ENCODE measurements at places on chromosomes 2 and 18.

- DNase-seq: peak; percentile 58
Measured at GRCh38 chr2:70141212-70141901, 49.5 kb downstream of the C2orf42 start.

GRCh38 chr2:155310589-155310988 lies 612.1 kb downstream of the KCNJ3 start:
- DNase-seq: no peak

GRCh38 chr2:9139491-9140443 lies 66.8 kb upstream of the ASAP2 start:
- DNase-seq: peak; percentile 52

DNA sequence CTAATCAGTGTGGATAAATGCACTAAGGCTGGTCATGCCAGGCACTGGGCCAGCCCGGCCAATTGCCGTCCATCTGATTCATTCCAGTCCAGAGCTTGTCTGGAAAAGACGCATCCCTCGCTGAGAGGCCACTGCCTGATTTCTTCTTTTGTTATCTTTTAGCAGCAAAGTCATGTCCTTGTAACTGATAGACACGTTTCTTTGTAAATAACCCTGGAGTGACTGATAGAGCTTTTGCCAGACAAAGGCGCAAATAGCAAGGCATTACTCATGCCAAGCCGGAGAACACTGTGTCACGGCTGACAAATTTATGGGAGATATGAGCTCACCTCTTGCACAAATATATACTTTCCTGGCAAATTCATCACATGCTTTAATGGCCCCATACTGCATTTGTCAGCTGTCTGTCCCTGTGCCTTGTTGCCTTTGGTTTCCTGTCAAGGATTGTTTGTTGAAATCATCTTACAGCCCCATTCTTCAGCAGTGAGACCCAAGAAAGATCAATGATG lies 164.4 kb downstream of the ETAA1 start:
- DNase-seq: no peak

DNA sequence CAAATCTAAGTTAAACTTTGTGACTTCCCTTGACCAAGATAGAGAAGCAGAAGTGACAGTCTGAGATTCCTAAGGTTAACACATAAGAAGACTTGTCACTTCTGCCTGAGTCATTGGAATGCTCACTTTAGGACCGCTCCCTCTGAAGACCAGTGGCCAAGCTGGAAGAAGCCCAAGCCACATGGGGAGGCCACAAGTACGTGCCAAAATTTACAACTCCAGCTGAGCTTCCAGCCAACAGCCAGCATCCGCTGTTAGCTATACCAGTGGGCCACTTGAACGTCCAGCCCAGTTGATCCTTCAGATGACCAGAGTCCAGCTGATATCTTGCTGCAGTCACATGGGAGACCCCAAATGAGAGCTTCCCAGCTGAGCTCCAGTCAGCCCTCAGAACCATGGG lies 18.1 kb upstream of the ANTXR1 start:
- no peak for DNase-seq

- DNase-seq: no peak
Measured at GRCh38 chr18:76562286-76563122, 67.5 kb upstream of the ZNF516 start.

- no peak for DNase-seq
Measured at GRCh38 chr2:53987336-53987921, 16.6 kb upstream of the PSME4 start.

GRCh38 chr2:160227293-160227915 lies 27.3 kb upstream of the ITGB6 start:
- DNase-seq: no peak

DNA sequence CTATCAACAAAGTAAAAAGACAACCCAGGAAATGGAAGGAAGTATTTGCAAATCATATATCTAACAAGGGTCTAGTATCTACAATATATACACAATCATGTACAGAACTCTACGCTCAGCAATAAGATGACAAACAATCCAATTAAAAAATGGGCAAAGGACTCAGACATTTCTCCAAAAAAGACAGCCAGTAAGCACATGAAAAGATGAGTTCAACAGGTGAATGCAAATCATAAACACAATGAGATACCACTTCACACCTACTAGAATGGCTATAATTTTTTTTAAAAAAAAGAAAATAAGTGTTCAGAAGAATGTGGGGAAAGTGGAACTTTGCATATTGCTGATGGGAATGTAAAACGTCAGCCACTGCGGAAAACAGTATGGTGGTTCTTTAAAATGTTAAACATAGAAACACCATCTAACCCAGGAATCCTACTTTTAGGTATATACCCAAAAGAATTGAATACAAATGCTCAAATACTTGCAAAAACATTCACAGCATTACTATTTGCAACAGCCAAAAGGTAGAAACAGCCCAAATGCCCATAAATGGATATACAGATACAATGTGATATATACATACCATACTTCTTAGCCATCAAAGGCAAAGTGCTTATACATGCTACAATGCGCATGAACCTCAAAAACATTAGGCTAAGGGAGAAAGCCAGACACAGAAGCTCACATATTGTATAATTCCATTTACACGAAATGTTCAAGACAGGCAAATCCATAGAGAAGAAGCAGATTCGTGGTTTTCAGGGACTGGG lies 121.2 kb downstream of the CABYR start:
- no peak for DNase-seq

DNA sequence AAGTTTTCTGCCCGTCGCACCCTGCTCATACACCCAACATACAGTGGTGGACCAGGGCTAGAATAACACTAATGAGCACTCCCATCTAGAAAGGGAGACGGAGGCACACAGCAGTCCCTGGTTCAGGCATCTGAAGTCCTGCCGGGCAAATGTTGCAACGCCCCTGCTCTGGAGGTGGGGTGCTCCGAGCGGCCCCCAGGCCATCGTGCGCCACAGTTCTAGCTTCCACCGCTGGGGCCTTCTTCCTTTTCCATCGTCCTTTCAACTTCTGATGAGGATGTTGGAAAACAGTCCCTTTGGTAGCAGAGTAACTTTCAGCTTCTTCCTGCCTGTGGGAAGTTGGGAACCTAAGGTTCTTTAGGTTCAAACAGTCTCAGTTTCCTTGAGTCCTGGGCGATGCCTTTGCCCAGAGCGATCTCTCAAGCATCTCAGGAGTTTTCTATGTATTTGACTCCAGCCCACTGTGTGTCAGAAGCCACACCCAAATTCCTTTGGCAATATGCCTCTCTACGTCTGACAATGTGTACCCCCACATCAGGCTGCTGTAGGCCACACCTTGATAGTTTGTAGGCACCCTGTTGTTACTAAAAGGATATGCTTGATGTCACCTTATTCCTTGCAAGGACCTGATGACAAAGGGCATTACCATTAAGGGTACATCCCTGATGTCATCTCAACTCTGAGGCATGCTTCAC lies 258.8 kb downstream of the GLI2 start:
- no peak for DNase-seq

GRCh38 chr2:20745924-20746555 lies 76.9 kb downstream of the LDAH start:
- DNase-seq: no peak

GRCh38 chr2:116917196-116917595 lies 897.3 kb upstream of the DDX18 start:
- no peak for DNase-seq

GRCh38 chr2:147547440-147547839 lies 297.4 kb upstream of the ACVR2A start:
- DNase-seq: no peak

DNA sequence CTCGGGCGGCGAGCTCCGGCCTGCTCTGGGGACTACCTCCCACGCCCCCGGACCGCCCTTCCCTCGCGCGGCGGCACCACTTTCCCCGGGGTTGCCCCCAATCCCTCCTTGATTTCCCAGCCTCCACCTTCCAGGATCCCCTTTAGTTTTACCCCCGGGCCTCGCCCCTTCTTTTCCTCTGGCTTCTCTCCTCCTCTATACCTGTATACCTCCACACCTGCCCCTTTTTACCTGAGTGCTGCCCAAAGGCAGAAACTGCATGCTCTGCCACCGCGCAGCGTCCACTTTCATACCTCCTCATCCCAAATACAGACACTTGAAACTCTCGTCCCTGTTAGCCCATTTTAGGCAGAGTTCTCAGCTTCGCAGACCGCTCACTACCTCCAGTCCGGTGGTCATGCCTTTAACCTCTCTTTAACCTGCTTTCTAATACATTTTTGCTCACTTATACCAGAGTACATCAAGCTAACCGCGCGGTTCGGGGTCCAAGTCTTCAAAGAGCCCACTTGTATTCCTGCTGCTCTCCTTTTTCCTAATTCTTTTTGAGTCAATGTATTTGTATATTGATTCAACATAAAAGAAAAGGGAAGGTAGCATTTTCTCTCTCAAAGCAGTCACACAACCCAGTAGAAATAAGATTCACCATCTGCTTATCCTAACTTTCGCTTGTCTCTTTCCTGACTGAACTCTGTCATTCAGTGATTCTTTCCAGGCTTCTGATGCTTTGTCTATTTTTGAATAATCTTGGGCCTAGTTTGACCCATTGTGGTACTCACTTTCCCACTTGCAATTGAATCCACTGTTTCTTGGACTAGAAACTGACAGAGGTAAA lies 901 bp downstream of the SPOPL start:
- no peak for DNase-seq

GRCh38 chr2:100513650-100514049 lies 43.4 kb downstream of the NMS start:
- DNase-seq: no peak

DNA sequence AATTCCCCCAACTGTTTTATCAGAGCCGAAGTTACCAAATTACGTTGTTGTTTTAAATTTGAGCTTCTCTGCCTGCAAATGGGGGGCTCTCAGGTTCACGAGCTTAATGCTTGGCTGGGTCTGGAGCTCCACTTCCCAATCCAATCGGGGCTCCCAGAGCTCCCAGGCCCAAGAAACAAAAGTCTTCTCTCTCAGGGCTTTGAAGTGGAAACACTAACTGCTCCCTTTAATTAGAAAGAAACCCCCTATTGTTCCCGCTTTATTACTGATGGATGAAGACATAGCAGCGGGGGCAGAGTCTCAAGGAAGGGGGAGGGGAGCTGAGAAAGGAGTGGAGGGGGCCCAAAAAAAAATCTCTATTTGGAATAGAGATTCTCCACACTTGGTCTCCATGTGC lies 15.6 kb upstream of the PKDCC start:
- no peak for DNase-seq

- no peak for DNase-seq
Measured at GRCh38 chr2:109058191-109058632, 69.2 kb upstream of the EDAR start.

DNA sequence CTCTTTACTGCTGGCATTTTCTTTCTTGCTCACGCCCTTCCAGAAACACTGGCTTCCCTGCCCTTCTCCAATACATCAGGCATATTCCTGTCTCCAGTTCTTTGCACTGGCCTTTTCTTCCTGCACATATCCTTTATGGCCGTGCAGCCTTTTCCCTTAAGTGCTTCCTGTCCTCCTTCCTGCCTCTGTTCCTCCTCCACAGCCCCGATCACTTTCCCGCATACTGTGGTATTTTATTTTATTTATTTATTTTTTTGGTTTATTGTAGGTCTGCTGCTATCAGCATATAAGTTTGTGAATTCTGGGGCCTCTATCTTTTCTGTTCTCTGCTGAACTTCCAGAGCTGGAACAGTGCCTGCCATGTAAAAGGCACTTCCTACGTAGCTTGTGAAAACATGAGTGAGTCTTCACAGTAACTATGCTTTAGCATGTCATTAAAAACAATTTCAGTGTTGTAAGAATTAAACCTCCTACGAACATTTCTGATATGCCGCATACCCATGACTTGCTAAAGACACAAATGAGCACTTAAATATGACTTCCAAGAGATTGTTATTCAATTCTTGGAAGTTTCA lies 289.1 kb downstream of the TRIB2 start:
- DNase-seq: no peak

Measured in activated CD8-positive, alpha-beta memory T cell treated with anti-CD3 and anti-CD28 coated beads, Interleukin-2, amount 50 U/mL, for 4 hours (primary cell).